Cerebellar cortex (tissue), 1 donor: ENCODE measurements at places on chromosomes 3 and 15.

GRCh38 chr3:152243301-152243711 lies 25.4 kb upstream of the MBNL1 start:
- DNase-seq = no peak

- DNase-seq = peak; percentile 98
Measured at GRCh38 chr3:42556089-42556632, 25.6 kb downstream of the SEC22C start.

GRCh38 chr3:98445949-98446406 lies 17.0 kb upstream of the OR5K1 start:
- no peak for DNase-seq

- DNase-seq = no peak
Measured at GRCh38 chr3:195829897-195830254, 18.1 kb upstream of the MUC4 start.

DNA sequence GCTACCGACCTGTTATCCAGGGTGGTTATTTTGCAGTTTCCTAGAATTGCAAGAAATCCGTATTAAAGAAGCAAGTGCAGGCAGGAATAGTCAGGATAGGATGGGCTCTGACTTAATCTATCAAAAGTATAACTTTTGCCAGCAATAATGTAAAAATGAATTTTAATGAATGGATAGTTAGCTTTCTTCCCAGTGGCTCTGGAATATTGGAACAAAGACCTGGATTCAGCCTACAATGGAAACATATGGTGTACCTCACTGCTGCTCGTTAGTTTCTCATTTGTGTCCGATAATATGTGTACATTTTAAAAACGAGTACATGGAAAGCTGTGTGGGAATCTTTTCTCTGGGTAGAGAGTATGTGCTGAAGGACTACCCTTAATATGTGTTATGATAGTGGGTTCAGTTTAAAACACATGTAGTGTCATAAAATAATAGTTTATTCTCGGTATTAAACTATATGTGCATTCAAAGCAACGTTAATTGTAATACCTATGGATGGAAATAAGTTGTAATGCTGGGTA lies 805 bp downstream of the SERPINI1 start:
- no peak for DNase-seq

DNA sequence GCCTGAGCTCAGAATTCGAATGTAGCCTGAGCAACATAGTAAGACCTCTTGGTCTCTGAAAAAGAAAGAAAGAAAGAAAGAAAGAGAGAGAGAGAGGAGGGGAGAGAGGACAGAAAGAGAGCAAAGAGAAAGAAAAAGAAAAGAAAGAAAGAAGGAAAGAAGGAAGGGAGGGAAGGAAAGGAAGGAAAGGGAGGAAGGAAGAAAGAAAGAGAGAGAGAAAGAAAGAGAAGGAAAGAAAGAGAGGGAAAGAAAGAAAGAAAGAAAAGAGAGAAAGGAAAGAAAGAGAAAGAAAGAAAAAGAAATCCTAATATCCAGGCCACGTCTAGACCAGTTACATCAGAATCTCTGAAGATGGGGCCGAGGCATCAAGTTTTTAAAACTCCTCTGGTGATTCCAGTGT lies 50.7 kb downstream of the PPM1L start:
- DNase-seq = no peak

GRCh38 chr3:42397644-42398043 lies 12.8 kb downstream of the LYZL4 start:
- DNase-seq = no peak

DNA sequence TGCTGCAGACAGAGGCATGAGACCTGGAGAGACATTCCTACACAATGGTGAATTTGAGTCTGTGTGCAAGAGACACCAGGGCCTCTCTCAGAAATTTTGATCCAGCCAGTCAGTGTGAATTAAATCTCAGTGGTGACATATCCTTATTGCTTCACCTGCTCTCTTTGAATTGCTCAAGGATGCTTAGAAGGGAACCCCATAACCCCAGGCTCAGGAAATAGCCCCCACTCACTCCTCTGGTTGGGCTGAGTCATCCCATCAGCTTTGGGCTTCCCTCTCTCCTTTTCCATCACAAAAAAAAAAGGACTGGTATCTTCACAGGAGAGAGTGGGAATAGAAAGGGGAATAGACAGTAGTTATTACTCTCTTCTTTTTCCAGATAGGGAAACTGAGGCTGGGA lies 33.0 kb upstream of the LARS2 start:
- DNase-seq = no peak
